ENCODE measurements at places on chromosomes 6 and 20.

GRCh38 chr20:31602779-31603441 is 2.2 kb upstream of the ID1 start:
- no peak for DNase-seq

- no peak for DNase-seq
Observed at GRCh38 chr6:147716434-147716833, 207.9 kb downstream of the SAMD5 start.

DNA sequence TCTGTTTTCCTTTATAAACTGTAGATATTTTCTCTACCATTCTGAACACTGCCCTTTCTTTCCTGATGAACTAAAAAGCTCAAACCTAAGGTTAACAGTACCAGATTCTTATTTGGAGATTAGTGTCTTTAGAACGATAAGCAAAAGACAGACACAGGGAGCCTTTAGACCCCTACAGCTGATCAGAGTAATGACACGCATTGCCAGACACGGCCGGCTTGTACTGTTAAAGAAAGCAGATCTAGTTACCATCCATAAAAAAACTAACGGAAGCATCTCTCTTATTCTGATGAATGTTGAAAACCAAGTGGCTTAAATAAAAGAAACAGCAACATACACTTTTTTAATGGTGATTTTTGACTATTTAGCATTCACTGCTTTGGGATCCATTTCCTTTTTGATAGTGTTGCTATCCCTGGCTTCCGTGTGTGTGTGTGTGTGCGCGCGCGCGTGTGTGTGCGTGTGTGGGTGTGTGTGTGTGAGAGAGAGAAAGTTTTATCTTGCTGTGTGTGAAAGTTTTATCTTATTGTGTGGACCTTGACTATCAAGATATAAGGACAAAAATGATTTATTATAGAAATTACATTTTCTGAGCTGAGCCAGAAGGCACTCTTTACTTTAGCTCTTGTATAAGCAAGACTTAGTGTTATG is 95.6 kb upstream of the SLC35B3 start:
- no peak for DNase-seq

DNA sequence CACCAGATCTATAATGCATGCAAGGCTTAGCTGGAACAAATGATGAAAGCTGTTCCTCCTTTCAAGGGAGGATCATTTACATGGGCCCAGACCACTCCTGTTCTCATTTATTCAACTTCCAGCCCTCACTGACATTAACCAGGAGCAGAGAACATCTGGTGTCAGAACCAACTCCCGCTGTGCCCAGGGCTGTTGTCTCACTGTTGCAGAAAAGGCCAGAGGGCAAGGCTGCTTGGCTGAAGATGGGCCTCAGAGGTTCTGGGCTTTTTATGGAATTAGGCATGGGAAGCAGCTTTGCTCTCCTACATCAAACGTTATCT is 164.2 kb downstream of the GMPR start:
- no peak for DNase-seq

DNA sequence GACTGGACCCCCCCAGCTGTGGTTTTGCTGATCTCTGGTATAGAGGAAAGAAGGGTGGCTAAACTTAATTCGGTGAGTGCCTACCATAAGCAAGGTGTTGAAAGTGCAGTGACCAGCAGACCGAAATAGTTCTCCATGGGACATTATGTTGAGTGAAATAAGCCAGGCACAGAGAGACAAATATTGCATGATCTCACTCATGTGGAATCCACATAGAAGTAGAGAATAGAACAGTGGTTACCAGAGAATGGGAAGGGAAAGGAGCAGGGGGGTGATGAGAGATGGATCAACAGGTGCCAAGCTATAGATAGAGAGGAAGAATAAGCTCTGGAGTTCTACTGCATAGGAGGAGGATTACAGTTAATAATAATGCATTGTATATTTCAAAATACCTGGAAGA is 9.7 kb upstream of the GCNT2 start:
- DNase-seq, result no peak

DNA sequence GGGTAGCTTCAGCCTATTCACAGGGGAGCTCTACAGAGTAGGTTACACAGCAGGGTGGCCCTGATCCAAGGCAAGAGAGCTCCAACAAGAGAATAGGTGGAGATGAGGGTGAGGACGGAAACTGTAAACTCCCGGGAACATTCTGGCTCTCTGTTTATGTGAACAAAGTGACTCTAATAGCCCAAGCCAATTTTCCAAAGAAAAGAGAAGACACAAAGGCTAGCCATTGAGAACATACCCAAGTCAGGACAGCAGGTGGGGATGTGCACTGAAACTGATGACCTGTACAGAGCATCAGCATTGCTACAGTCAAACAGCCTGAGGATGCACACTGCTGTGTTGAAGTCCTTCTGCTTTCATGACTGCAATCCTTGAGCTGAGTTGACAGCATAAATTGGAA is 136.0 kb upstream of the TOP1 start:
- DNase-seq, result no peak

DNA sequence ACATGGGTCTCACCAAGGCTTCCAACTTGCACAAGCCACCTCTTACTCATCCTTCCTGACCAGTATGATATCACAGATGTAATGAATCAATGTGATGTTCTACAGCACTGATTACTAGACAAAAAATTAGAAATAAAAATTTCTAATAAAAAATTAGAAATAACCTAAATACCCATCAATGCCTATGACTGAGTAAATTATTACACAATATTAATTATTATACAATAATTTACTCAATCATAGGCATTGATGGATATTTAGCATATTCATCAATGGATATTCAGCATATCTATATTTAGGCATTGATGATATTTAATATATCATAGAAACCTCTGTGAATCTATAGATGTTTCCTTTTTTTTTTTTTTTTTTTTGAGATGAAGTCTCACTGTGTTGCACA is 43.2 kb upstream of the MBOAT1 start:
- no peak for DNase-seq

GRCh38 chr6:36712816-36713215 is 15.2 kb downstream of the RAB44 start:
- DNase-seq, result no peak

GRCh38 chr20:60446267-60447111 is 488.3 kb downstream of the CDH26 start:
- no peak for DNase-seq

- no peak for DNase-seq
Observed at GRCh38 chr6:45732731-45733130, 282.9 kb downstream of the CLIC5 start.

DNA sequence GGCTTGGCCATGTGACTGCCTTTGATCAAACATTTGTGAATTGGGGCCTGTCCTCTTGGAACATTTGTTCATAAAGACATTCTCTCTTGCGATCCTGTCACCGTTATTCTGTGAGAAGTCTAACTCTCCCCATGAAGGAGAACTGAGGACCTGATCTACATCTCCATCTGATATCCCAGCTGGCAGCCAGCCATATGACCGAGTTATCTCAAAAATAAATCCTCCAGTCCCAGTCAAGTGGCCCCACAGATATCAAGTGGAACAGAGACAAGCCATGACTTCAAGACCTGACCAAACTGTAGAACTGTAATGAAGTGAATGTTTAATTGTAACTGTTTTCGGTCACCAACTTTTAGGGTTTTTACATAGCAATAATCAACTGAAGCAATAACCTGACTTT is 25.7 kb downstream of the SNX3 start:
- no peak for DNase-seq

GRCh38 chr20:24609757-24610156 is 140.3 kb downstream of the SYNDIG1 start:
- DNase-seq, result no peak

DNA sequence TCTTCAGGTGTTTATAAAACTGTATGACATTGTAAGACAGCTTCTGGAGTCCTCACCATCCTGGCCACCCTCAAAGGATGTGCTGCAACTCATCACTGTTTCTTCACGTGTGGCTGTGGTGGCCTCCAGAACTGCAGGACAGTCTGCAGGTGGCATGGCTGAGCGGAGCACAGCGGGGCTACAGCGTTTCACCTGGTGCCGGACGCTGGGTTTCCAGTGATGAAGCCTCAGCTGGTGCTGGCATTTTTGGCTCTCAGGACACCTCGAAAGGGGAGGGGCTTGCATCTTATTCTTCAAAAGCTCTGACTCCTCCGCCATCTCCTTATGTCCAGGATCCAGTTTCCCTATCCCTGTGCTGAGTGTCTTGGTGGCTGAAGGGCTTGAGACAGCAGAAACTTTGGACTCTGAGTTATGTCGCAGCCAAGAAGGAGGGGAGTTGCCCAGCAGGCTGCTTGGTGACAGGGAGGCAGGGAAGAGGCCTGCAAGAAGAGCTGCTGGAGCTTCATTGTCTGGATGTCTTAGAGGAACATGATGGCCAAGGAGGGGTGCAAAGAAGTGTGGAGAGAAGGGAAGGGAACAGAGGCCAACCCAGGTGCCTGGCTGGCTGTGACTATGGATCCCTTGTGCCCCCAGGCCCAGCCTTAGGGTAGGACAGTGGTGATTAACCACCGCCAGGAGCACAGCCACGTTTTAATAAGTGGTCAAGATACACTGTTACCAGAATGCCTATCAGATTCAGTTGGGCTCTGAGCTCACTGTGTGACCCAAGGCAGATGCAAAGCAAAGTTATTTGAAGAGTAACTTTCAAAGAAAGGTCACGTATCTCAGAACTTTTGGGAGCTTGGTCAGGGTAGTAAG is 58.7 kb downstream of the GTF2H5 start:
- no peak for DNase-seq

GRCh38 chr6:142235272-142235671 is 66.5 kb upstream of the ADGRG6 start:
- DNase-seq, result no peak

- no peak for DNase-seq
Observed at GRCh38 chr6:156859686-156860085, 82.5 kb downstream of the ARID1B start.

DNA sequence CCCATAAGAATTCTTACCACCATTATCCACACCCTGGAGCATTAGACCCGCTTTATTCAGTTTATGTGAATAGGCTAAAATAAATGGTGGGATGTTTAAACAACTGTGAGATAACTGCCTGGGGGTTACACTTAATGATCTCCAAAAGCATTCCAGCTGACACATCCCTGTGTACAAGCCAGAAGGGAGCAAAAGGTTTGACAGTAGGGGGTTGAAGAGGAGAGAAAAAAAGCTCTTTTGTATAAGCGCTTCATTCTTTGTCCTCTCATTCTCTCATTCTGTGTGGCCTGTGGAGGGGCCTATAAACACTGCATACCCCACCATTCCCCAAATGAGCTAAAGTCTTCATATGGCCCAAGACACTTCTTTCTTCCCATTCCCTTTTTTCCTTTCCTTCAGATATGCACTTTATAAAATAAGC is 30.8 kb upstream of the COL21A1 start:
- no peak for DNase-seq

- no peak for DNase-seq
Observed at GRCh38 chr6:154341871-154342270, 14.7 kb downstream of the IPCEF1 start.

GRCh38 chr6:44837741-44838140 is 450.2 kb downstream of the CDC5L start:
- no peak for DNase-seq

DNA sequence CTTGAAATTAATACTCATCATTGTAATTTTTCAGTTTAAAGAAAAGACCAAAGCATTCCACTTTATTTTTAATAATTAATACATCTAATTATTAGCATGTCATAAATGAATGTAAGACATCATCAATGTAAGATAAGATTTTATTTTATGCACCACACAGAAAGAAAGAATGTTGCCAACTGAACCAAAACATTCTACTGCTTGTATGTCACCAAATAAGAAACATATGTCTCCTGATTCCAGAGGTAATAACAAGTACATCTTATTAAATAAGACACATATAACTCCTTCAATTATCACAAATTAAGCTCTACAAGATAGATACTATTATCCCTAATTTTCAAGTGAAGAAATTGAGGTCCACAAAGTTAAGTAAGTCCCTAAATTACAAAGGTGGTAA is 189.5 kb downstream of the GMDS start:
- no peak for DNase-seq

Measured in effector memory CD4-positive, alpha-beta T cell (primary cell).